HuH-7.5 (cell line): ENCODE measurements at places on chromosomes 1 and 21.
A peak's percentile ranks its signal among the peaks of the same experiment; 100 is the strongest.

DNA sequence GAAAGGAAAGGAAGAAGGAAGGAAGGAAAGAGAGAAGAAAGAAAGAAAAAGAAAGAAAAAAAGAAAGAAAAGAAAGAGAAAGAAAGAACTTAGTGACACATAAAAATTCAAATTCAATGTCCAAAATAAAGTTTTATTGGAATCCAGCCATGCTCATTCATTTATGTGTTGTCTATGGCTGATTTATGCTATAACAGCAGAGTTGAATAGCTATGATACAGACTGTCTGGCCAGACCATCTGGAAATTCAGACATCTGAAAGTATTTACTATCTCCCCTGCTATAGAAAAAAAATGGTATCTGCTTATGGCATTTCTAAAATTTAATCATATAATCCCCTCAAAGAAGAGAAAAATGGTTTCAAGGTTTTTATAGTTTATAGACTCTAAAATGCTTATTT, 79.4 kb upstream of the RRP15 start:
- no peak for DNase-seq

DNA sequence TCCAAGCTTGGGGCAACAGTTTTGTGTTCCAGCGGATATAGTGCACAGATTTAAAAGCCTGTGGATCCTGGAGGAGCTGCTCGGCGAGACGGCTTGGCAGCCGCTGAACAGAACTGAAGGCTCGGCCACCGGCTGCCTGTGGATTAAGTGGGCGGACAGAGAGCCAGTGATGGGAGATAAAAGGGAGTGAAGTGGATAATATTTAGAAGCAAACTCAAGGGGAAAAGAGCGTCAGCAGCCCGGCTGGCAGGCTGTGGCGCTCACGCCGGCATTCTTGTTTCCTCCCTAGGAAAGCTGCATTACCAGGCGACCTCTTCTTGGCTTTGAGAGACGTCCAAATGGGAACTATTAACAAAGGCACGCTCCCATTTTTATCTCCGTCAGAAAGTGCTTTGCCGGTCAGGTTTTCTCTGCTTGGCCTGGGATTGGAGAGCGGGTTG, 10.4 kb downstream of the TRABD2B start:
- DNase-seq, result no peak

DNA sequence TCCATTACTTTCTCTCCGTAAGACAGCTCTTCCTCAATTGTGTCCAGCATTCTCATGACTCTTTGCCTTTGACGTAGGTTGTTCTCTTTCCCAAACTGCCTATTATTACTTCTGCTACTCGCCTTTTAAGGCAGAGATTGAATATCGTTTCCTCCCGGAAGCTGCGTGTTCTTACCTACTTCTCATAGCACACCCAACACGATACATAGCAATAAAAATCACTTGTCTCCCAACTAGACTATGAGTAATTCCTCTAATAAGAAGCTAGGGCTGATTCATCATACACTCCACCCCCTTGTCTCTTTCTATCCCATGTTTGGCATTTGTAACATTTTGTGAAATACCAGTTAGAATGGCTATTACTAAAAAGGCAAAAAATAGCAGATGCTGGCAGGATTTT, 55.8 kb upstream of the SGIP1 start:
- DNase-seq, result no peak

DNA sequence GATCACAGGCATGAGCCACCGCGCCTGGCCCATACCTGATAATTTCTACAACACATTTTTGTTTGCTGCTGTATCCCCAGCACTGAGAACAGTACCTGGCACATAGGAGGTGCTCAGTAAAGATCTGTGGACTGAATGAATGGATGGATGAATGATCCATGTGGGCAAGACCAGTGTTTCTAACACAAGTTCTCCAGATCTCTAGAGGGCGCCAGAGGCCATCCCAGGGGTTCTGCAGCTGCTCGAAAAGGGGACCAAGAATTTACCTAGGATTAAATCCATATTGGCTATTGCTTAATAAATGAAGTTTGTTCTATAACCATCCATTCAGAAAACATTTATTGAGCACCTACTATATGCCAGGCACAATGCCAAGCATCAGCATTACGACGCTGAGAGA, 167.7 kb downstream of the ACTL8 start:
- peak; percentile 21 for DNase-seq

- no peak for DNase-seq
Observed at GRCh38 chr1:72435025-72435424, 152.7 kb upstream of the NEGR1 start.

DNA sequence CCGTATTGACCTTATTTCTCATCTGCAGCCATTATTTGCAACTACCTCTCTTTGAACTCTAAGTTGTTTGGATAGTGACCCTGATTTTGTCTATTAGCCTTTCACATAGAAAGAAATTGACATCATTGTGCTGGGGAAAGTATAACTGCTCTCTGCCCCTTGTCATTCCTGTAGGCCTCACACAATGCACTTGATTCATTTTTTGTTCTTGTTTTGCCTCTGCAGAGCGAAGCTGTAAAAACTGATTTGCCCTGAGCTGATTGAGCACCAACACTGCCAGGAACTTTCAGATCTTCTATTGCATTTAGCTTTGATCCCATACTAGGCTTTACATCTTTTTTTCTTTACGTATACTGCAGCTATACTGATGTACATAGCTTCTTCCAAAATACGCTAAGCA, 167.2 kb upstream of the PTBP2 start:
- DNase-seq, result no peak

DNA sequence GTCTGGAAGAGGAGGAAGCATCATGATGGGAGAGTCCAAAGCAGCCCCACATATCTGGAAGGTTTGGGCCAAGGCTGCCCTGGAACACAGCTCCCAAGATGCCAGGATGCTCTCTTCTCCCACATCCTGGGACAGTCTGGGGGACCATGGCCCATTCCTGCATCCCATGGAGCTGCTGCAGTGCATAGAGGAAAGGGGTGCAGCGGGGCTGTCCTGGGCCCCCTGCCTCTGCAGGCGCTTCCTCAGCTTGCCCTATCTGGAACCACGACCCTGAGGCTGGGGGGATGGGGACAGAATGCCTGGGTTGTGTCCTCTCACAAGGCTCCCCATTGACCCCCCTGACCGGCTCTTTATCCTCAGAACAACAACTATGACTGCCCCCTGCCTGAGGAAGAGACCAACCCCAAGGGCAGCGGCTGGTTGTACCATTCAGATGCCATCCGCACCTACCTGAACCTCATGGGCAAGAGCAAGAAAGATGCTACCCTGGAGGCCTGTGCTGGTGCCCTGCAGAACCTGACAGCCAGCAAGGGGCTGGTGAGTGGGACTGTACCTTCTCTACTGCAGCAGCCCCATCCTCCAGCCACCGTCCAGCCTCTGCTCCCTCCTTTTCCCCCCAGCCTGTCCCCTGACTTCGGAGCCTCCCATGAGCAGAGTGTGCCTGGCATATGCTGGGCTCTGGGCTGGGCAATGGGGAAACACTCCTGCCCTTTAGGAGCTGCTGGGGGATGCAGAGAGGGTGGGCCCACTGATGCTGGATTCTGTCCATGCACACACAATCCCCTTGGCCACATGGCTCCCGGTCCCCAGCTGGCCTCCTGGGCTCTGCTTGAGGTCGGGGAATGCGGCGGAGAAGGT, 39.6 kb downstream of the PKP1 start:
- no peak for DNase-seq

DNA sequence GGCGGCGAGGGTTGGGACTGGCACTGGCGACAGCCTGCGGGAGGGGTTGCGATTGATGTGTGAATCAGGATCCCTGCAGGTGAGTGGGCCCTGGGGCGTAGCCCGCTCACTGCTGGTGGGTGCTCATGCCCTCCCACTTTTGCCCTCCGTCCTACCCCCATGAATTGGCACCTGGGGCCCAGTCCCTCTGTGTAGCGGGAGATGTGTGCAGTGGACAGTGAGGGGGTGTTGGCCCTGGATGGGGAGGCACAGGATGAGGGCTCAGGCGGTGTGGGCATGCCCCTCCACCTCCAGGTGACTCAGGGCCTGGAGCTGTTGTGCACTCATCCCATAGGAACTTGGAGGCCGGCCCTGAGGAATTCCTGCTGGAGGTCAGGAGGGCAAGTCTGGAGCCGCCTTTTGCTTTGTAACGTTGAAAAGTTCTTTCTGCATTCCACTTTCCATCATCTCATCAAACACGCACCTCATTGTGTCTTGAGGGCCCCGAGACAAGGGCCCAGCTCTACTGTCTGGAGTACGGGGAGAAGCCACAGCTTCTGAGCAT, 3.0 kb downstream of the PEAR1 start:
- no peak for DNase-seq

DNA sequence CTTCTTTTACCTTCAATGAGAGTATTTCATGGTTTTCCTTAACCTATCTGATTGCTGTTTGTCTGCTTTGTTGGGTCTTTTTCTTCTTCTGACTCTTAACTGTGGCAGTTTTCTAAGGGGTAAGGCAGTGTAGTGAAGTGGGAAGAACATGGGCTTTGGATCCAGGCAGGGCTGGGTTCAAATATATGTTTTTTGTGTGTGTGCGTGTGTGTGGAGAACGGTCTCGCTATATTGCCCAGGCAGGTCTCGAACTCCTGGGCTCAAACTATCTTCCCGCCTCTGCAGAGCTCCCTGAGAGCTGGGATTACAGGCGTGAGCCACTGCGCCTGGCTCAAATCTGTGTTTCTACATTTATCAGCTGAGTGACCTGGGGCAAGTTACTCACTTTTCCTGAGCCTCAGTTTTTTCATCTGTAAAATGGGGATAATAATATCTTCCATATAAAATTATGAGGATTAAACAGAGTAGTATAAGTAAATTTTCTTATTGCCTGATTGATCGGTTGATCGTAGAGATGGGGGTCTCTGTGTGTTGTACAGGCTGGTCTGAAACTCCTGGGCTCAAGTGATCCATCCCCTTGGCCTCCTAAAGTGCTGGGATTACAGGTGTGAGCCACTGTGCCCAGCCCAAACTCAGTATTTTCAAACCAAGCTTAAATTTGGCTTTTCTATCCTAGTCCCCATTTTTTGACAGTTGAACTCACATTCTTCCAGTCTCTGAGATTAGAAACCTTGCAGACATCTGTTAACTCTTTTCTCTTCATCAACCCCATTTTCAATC, 36.0 kb upstream of the MACF1 start:
- no peak for DNase-seq

DNA sequence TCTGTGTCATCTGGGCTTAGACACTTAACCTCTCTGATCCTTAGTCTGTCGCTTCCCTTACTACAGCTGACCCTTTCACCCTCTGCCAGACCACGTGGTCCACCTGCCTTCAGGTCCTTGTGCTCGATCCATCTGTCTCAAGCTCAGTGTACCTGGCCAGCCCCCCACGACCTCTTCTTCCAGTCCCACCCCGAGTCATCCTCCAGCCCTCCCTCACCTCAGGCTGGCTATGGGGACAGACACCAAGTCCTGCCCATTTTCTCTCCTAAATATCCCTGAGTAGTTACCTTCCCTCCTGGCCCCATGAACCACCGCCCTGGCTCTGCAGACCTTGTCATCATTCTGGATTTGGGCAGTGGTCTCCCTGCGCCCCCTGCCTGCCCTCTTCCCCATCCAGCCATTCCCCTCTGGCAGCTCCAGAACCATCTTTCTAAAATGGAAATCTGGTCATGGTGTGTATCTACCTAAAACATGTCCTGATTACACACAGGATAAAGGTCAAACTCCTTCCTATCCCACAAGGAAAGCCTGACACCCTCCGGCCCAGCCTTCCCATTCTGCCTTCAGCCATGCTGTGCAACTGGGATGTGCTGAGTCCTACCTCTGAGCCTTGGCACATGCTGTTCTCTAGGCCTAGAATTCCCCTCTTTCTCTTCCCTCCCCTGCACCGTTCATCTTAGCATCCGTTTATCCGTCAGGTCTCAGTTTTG, 107.6 kb downstream of the EPHB2 start:
- no peak for DNase-seq

DNA sequence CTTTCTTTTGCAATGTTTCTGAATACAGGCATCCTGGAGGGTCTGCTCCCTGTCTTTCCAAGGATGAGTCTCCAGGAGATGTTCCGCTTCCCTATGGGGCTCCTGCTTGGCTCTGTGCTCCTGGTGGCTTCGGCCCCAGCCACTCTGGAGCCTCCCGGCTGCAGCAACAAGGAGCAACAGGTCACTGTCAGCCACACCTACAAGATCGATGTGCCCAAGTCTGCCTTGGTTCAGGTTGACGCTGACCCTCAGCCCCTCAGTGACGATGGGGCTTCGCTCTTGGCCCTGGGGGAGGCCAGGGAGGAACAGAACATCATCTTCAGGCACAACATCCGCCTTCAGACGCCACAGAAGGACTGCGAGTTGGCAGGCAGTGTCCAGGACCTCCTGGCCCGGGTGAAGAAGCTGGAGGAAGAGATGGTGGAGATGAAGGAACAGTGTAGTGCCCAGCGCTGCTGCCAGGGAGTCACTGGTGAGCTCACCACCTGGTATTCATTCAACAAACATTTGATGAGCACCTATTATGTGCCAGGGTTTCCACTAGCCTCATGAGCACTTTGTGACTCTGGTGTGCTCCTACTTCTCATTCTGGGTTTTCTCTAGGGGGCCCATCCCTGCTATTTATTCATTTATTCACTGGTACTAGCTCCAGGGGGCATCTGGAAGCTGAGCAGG, 9.9 kb downstream of the TNN start:
- no peak for DNase-seq

DNA sequence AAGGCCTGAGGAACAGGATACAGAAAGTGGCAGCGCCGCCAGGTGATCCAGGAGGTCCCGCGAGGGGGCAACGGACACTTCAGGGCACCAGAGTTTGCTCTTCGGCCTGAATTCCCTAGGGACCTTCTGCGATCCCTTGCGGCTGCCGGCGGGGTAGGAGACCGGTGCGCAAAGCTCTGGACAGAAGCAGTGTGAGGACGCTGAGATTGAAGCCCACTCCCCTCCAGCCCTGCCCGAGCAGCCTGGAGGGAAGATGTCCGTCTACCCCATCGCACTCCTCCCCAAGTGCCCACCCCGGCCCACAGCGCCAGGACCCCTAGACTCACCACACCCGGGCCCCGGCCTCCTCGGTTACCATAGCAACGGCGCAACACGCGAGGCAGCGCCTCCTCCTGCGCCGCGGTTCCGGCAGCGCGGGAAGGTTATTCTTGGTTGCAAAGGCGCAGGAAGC, at the start of gene ANKRD45:
Gene ANKRD45 (minus strand): TSS at position 361 of the 451 bp plus-strand sequence. CDS start 10,433 bp downstream, outside the sequence.
- no peak for DNase-seq

GRCh38 chr1:9298282-9298681, 5.6 kb downstream of the SPSB1 start:
- DNase-seq, result no peak

DNA sequence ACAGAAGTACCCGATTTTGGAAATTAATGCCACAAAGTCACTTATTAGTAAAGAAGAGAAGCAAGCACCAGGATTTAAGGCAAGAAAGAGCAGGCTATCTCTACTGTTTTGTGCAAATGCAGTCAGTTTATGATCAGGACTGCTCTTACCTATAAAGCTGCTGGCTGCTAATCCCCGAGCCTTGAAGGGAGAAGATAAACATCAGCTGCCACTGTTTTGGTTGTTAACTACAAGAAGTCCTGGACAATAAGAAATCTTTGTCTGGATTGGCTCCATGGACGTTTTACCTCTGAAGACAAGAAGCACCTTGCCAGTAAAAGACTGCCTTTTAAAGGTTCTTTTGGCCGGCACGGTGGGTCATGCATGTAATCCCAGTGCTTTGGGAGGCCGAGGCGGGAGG, 21.4 kb downstream of the FRRS1 start:
- no peak for DNase-seq
